ENCODE measurements at places on chromosomes 3 and 15. TPM values are rescaled to one million over a fixed set of nuclear protein-coding genes. Genes with fewer than 3 reads are reported as not detected.

- H3K36me3 ChIP-seq = no peaks in the 10 kb centered on the region
- no peak for DNase-seq
- no peaks in the 10 kb centered on the region for H3K27me3 ChIP-seq
- no peak overlapping the region for H3K27ac ChIP-seq
- H3K4me3 ChIP-seq = no peak overlapping the region
These were observed 41.1 kb upstream of the RASGRP1 start for GRCh38 chr15:38605744-38606143.

- H3K36me3 ChIP-seq = no peaks in the 10 kb centered on the region
- H3K27ac ChIP-seq = no peak overlapping the region
- DNase-seq = no peak
- no peaks in the 10 kb centered on the region for H3K4me1 ChIP-seq
- H3K27me3 ChIP-seq = no peaks in the 10 kb centered on the region
- no peak overlapping the region for H3K4me3 ChIP-seq
These were observed 26.6 kb upstream of the KY start for GRCh38 chr3:134677196-134677986.

DNA sequence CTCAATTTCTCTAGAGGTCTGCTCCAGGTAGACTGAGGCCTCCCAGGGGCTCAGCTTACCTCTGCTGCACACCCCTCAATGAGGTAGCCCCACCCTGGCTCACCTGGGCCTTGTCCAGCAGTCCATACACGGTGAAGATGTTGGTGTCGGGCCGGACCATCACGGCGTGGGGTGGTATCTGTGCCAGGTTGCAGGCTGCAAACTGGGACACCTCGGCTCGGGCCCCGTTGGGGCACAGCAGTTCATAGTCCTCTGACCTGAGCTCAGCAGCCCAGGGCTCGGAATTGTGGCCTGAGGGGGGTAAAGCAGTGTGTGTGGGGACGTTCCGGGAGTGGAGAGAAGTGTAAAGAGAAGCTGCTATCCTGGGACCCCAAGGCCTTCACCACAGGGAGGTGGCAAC is 23.2 kb downstream of the MELTF start:
- H3K27me3 ChIP-seq = peaks cover 9% of the 10 kb centered on the region
- DNase-seq = no peak
- H3K27ac ChIP-seq = no peak overlapping the region

Gene CLDN1
- 9.5 TPM for total RNA-seq

DNA sequence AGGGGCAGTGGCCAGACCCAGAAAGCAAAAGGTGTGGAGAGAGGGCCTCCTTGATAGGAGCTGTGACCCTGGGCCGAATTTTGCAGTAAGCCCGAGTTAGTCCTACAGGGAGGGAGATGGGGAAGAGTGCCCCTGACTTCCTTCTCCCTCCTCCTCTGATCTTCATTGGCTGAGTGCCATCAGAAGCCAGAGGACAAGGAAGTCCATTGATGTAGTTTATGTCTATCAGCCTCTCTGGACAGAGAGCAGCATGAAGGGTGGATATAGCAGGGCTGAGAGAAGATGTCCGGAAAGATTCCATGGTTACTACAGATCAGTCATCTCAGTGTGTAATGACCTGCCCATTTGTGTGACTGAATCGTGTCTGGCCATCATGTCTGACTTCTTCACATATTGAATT is 102.5 kb upstream of the FAM3D start:
- H3K27ac ChIP-seq = no peak overlapping the region
- DNase-seq = no peak
- H3K4me3 ChIP-seq = no peak overlapping the region
- no peaks in the 10 kb centered on the region for H3K36me3 ChIP-seq
- H3K4me1 ChIP-seq = no peaks in the 10 kb centered on the region
- H3K27me3 ChIP-seq = no peaks in the 10 kb centered on the region

DNA sequence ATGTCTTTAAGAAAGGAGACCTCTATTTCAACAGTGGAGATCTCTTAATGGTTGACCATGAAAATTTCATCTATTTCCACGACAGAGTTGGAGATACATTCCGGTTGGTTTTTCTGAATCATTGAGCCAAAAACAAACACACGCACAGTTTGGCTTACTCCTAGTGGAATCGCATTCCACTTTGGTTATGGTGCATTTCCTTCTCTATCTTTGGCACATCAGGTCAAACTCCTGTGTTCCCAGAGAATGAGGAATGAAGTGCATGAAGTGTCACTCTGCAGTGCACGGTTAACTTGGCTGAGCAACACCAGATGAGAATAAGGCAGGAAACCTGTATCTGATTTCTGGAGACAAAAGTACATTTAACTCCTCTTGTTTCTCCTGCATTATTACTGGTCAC is 38.5 kb downstream of the HDC start:
- H3K27ac ChIP-seq = no peak overlapping the region
- no peak for DNase-seq
- no peaks in the 10 kb centered on the region for H3K4me1 ChIP-seq
- H3K36me3 ChIP-seq = no peaks in the 10 kb centered on the region

DNA sequence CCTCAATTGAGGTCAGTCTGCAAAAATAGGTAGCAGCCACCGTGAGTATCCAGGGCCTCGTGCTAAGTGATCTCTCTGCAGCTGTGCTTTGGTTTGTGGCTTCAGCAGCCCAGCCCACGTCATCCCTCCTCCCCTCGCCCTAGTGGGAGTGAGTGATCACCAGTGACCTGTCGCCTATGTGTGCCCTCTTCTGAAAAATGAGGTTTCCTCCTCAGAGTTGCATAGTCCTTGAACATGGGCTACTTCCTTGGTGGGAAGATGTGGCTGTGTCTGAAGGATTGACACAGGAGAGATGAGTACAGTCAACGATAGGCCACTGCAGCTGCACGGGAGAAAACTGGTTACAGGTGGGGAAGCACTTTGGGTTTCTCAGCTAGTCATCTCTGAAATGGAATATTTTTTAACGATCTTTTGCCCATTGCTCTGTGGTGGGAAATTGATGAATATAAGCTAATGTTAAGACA is 144.8 kb upstream of the BHLHE40 start:
- H3K27me3 ChIP-seq = no peaks in the 10 kb centered on the region
- peaks cover 13% of the 10 kb centered on the region for H3K36me3 ChIP-seq
- no peak overlapping the region for H3K27ac ChIP-seq
- H3K4me1 ChIP-seq = peaks cover 23% of the 10 kb centered on the region
- no peak overlapping the region for H3K4me3 ChIP-seq

Gene FLNB
- 90.5 TPM for total RNA-seq
